ENCODE measurements at places on chromosomes 5 and 9.

- DNase-seq = peak; percentile 38
Measured at GRCh38 chr5:158812408-158812807, 287.3 kb downstream of the EBF1 start.

DNA sequence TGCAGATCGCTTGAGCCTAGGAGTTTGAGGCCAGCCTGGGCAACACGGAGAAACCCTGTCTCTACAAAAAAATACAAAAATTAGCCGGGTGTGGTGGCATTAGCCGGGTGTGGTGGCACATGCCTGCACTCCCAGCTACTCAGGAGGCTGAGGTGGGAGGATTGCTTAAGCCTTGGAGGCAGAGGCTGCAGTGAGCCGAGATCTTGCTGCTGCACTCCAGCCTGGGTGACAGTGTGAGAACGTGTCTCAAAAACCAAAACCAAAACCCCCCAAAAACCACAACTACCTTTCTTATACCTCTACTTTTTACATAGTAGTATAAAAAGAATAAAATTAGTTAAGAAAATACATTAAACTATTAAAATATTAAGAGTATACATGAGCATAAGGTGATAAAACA lies 121.2 kb downstream of the RAPGEF6 start:
- DNase-seq = no peak

DNA sequence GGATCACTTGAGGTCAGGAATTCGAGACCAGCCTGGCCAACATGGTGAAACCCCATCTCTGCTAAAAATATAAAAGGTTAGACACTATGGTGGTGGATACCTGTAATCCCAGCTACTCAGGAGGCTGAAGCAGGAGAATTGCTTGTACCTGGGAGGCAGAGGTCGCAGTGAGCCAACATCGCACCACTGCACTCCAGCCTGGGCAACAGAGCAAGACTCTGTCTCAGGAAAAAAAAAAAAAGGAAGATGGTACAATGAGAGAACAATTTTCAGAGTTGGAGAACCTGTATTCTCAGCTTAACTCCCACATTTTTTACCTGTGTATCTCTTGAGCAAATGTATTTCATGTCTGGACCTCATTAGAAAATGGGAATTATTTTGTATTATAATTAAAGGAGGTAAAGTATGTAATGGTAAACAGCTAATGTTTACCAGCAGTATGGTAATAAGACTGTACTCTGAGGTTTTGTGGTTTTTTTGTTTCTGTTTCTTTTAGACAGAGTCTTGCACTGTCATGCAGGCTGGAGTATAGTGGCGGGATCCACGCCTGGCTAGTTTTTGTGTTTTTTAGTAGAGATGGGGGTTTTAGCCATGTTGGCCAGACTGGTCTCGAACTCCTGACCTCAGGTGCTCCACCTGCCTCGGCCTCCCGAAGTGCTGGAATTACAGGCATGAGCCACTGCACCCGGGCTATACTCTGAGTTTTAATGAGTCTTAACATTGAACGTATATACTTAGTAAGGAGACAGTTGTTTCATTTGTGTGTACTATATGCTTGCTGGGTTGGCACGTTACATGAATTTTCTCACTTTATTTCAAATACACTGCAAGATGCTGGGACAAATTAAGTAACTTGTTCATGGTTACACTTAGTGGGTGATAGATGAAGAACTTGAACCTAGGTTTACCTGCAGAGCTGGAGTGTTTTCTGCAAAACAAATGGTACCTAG lies 16.2 kb downstream of the UHRF2 start:
- peak; percentile 28 for DNase-seq

DNA sequence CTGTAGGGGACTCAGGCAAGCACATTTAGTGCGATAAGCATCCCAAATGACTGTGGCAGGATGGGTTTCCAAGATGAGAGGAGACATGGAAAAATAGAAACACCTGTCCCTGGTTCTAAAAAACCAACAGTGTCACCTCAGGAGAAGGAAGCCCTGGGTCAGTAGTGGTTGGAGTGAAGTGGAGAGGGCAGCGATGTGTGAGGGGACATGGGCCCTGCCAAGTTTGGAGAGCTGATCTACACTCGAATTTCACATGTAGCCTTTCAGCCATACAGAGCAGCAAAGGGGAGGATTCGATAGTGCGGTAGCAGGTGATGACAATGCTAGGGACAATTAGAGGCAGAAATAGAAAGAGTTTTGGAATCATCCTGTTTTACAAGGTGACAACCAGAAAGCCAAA lies 32.6 kb upstream of the LHX2 start:
- no peak for DNase-seq

DNA sequence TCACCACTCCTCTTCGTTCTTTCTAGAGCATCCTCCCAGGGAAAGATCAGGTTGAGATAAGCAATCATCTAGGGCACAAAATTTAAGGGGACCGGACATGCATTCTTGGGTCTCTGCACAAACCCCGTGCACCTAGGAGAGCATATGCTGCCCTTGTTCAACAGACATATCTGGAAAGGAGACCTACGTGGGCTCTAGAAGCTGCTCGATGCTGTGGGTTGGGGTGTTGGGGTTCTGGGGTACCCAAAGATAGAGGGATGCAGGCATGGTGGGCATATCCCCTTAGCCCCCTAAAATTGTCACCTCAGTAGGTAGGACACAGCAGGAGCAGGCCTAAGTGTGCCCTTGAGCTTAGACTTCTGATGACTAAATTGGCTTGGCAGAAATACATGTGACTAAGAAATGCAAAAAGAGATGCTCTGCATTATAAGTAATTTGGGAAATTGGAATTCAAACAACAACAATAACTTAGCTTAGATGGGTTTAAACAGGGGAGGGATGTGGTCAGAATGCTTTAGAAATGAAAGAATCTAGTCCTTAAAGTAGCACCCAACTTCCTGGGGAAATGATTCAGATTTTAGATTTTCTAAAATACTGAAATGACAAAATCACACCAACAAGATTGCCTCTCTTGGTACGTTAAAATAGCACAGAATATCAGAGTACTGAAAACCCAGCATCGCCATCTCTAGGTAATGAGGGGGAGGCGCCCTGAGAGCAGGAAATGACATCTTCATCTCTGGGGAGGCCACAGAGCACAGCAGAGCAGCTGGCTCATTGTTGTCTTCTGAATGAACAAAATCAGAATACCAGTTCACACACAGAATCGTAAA lies 172.3 kb downstream of the GNA14 start:
- peak; percentile 32 for DNase-seq

GRCh38 chr5:173804579-173804978 lies 83.6 kb upstream of the CPEB4 start:
- no peak for DNase-seq

- no peak for DNase-seq
Measured at GRCh38 chr9:121681404-121681803, 30.0 kb downstream of the DAB2IP start.

GRCh38 chr5:68087866-68088265 lies 127.7 kb upstream of the PIK3R1 start:
- DNase-seq = no peak

DNA sequence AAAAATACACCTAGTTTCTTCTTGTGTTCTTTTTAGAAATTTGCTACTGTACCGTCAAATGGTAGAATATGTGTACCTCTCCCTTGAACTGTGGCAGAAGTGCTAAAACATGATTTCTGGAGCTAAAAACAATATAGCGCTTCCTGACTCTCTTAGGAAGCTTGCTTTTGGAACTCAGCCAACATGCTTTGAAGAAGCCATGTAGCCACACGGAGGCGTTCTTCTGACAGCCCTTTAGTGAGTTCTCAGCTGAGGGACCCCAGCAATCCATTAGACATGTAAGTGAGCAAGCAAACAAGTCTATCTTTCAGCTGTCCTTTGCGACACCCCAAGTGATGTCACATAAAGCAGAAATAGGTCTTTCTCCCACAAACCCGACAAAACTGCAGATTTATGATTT lies 917.0 kb downstream of the CDH9 start:
- no peak for DNase-seq

Data from central memory CD4-positive, alpha-beta T cell (primary cell).